ENCODE measurements at places on chromosomes 2 and 18.

- DNase-seq: no peak
These were observed 39.1 kb downstream of the PLEK start for GRCh38 chr2:68404164-68404563.

GRCh38 chr2:29113891-29114321 is 1.3 kb upstream of the CLIP4 start:
- DNase-seq: peak; percentile 81

DNA sequence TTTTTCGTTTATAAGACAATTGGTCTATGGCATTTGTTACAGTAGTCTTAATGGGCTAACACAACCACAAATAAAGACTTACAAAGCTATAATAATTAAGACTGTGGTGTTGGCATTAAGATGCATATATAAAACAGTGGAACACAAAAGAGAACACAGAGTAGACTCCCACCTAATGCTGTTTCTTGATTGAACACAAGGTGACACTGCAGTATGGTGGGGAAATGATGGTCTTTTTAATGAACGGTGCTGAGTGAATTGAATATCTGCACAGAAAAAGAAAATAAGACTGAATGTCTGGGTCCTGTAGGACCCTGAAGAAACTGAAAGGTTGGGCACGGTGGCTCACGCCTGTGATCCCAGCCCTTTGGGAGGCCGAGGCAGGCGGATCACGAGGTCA is 1136.6 kb upstream of the NXPH2 start:
- no peak for DNase-seq

DNA sequence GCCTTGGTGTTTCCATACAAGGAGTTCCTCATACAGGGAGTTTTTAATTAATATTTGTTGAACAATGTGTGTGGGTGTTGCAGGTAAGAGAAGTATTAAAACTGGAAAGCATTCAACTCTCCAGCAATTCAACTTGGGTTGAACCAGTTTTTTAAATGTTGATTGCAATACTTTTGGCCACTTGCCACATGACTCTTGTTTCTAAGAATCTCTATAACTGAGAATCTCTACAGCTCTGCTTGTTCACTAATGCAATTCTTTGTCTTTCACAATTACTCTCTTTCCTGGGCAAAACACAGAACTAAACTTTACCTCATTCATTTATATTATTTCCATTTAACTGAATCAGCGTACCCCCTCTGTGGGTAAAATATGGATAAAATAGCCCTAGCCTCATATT is 429.4 kb downstream of the ARHGAP15 start:
- DNase-seq: no peak

DNA sequence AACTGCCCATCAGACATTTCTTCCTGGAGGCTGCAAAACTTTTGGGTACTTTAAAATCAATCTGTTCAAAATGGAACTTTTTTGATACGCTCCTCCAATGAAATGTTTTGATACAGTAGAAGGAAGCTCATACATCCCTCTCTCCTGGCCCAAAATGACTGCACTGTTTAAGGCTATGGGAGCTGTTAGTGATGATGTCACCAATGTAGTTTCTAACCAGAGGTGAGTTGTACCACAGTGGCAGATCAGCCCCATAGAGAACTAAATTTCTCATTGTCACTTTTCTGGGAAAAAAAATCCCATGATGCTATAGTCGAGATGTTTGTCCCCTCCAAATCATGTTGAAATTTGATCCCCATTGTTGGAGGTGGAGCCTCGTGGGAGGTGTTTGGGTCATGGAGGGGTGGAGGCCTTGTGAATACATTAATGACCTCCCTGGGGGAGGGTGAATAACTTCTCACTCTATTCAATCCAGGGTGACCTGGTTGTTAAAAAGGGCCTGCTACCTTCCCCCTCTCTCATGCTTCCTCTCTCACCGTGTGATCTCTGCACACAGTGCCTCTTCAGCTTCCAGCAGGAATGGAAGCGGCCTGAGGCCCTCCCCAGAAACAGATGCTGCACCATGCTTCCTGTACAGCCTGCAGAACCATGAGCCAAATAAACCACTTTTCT is 117.4 kb upstream of the NPAS2 start:
- DNase-seq: peak; percentile 32

Measured in right atrium auricular region (tissue), 2 donors.